Activated naive CD4-positive, alpha-beta T cell (primary cell): ENCODE measurements at places on chromosomes 5 and 9.

DNA sequence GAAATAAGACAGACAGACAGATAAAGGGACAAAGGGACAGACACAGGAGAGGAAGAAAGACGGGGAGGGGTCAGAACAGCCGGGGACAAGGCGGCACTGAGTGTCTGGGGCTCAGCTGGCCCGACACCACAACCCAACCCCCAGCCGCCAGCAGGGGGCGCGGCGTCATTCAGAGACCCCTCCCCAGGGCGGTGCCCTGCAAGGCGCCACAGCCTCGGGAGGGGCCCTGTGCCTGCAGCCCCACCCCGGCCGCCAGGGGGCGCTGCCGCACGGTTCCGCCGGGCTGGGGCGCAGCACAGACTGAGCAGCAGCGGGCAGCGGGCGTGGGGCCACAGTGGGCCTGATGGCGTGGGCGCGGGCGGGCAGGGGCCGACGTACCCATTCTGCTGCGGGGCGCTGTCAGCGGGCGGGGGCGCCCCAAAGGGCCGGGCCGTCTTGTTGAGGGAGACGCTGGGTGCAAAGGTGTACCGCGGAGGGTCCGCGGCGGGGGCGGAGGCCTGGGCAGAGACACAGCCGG lies 5.9 kb downstream of the PDLIM7 start:
- DNase-seq: no peak

DNA sequence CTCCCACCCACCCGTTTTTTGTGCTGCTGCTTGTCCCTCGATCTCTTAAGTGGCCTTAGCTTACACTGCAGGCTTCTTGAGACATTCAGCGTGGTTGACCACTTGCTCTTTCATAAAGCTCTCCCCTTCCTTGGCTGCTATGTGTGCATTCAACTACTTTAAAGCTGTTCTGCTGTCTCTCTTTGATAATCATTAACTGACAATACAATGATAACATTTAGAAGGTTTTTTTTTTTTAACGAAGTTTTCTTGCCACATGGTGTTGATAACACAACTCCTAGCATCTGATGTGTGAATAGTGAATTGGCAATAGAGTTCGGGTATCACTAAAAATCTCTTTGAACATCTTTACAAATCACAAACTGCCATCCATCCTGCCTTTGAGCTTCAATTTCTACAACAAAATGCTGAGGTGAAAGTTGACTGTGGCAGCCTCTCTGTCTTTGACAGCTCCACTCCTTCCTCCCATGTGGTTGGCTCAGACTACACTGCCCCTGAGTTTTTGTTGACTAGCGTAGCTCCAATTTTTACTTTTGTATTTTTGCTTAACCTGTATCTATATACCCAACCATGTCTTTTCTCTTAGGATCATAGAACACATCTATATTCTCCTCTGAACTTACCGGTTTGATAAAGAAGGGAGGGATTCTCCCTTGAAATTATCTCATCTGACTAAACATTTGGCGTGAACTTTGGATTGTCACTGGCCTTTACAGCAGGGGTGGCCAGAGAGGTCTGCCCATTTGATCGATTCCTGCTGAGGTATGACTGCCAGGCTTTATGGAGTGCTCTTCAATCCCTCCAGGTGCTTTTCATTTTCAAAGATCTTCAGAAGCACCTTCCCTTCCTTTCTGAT lies 409.4 kb upstream of the CD180 start:
- DNase-seq: no peak

DNA sequence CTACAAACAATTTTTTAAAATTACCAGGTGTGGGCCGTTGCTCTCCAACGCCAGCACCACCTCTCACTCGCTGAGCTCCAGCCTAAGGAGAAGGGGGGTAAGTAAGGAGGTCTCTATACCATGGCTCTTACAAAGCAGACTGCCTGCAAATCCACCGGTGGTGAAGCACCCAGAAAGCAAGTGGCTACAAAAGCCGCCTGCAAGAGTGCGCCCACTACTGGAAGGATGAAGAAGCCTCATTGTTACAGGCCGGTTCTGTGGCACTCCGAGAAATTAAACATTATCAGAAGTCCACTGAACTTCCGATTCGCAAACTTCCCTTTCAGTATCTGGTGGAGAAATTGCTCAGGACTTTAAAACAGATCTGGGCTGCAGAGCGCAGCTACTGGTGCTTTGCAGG lies 46.0 kb downstream of the CDO1 start:
- DNase-seq: no peak

DNA sequence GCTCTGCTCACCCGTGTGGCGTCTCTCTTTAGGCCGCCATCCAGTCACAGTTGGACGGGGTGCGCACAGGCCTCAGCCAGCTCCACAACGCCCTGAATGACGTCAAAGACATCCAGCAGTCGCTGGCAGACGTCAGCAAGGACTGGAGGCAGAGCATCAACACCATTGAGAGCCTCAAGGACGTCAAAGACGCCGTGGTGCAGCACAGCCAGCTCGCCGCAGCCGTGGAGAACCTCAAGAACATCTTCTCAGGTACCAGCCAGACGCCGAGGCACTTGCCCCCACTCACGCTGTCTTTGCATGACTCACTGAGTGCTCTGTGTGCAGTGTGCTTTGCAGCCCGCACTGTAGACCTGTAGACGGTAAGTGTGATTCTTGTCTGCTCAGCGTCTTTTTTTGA lies 4.5 kb downstream of the EXOC3 start:
- DNase-seq: no peak

- no peak for DNase-seq
These were observed 82.3 kb downstream of the MACIR start for GRCh38 chr5:103340717-103341388.

DNA sequence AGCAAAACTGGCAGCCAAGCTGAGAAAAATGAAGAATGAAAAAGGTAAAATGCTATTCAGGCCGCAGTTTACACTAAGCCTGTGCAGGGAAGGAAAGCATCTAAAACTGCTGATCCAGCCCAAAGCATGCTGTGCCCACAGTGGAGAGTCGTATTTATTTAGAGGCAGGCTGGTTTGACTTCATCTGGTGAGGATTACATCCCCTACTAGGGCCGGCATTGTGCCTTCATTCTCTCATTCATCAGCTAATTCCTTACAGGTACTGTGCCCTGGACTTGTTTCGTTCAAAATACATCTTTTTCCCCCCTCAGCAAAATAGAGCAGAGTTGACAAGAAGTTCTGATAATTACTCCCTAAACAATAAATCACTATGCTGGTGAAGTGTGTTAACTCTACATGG lies 137.5 kb upstream of the DAP start:
- no peak for DNase-seq

DNA sequence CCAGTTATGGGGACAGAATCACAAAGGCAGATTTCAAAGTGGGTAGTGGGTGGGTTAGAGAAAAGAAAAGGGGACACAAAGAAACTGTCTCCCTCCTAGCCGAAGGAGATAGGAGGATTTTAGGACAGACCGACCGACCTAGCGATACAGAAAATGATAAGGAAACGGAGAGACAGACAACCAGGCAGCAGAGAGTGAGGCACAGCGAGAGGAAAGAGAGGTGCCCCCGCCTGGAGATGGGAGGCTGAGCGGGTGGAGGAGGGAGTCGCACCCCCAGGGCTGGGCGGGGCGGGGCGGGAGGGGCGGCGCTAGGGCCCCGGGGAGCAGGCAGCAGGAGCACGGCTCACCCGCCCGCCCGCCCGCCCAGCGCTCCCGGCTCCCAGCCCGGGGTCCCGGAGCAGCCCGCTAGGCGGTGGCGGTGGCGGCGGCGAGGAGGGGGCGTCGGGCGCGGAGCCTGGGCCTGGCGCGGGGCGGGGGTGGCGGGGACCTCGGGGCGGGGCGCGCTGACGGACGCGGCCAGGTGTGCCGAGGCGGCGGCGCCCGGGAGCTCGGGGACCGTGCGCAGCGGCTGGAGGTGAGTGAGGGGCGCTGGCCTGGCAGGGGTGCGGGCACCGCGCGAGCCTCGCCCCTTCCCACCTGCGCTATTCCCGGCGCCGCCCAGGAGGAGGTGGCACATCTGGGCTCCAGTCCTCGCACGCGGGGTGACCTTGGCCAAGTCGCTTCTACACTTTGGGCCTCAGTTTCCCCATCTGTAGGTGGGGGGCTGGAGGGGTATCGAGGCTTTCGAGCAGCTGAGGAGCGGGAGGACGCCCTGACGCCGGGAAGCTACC lies 15.9 kb upstream of the SYNPO start:
- no peak for DNase-seq

GRCh38 chr9:86122311-86122710 lies 23.0 kb upstream of the GOLM1 start:
- DNase-seq: no peak

- no peak for DNase-seq
These were observed 2031.8 kb upstream of the CDH6 start for GRCh38 chr5:29161399-29162291.

GRCh38 chr5:176406436-176407052 lies 9.8 kb downstream of the CLTB start:
- DNase-seq: no peak

DNA sequence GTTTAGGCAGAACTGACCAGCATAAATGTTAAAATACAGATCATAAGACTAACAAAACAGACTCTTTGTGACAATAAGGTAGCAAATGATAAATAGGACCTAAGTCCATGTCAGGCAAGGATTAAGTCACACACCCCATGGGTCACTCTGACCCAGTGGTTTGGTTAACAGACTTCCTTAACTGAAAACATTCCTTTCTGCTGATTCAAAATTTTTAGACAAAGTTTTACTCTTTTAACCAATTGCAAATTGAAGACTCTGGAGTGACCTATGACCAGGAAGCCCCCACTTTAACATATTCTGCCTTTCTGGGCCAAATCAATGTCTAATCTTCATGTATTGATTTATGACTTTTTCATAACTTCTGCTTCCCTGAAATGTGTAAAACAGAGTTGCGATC lies 4.9 kb upstream of the NXNL2 start:
- DNase-seq: no peak

DNA sequence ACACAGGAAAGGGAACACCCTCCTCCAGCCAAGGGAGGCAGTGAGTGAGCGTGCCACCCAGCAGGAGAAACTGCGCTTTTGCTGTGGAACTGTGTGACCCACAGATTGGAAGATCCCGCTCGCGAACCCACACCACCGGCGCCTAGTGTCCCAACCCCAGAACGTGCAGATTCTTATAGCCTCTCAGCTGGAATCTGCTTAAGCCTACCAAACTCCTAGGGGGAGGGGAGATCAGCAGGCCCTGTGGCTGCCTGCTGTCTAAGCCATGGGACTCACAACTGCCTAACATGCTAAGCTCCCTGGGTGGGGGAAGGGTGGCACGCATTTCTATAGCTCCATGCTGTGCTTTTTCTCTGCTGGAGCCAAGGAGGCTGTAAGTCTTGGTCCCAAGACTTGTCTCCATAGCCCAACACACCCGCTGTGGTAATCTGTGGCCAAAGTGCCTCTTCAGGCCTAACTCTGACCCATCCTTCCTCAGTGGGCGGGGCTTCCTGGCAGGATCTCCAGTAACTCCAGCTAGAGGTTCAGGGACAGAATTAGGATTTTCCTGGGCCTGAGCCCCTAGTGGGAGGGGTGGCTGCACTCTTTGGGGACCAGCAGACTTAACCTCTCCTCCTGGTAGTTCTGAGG lies 485.0 kb downstream of the TAF11L14 start:
- DNase-seq: no peak

- no peak for DNase-seq
These were observed 5.2 kb downstream of the IL13 start for GRCh38 chr5:132662925-132663770.

- no peak for DNase-seq
These were observed 1.5 kb upstream of the RNF145 start for GRCh38 chr5:159210846-159211245.

DNA sequence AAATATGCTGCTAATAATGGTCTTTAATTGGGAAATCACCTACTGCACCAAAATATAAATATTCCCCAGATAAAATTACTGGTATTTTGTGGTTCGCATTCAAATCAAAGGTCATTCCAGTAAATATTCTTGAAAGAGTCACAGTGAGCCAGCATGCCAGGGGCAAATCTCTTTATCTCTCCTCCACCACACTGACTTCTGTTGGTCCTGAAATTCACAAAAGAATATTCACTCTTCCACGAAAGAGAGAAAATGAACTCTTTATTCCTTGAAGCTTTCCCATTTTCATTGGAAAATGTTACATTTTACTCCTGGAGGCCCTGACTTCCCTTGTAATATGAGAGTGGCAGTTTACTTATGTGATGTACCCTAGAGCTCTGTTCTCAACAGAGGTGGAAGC lies 39.7 kb downstream of the ZNF366 start:
- DNase-seq: no peak

- DNase-seq: no peak
These were observed 171.4 kb upstream of the SGCD start for GRCh38 chr5:156155598-156155997.

GRCh38 chr9:14401911-14402310 lies 88.0 kb upstream of the NFIB start:
- DNase-seq: no peak

- DNase-seq: peak; percentile 22
These were observed 1.2 kb upstream of the NPR3 start for GRCh38 chr5:32709750-32710549.

GRCh38 chr9:86968258-86968920 lies 21.1 kb upstream of the GAS1 start:
- DNase-seq: no peak

- DNase-seq: no peak
These were observed 24.9 kb downstream of the MELK start for GRCh38 chr9:36597412-36598178.

- no peak for DNase-seq
These were observed 188.5 kb downstream of the CACNA1B start for GRCh38 chr9:138066049-138066448.

GRCh38 chr5:132007399-132008162 lies 3.9 kb downstream of the ACSL6 start:
- peak; percentile 15 for DNase-seq

- no peak for DNase-seq
These were observed 81.2 kb downstream of the ZNF618 start for GRCh38 chr9:113957351-113957750.

DNA sequence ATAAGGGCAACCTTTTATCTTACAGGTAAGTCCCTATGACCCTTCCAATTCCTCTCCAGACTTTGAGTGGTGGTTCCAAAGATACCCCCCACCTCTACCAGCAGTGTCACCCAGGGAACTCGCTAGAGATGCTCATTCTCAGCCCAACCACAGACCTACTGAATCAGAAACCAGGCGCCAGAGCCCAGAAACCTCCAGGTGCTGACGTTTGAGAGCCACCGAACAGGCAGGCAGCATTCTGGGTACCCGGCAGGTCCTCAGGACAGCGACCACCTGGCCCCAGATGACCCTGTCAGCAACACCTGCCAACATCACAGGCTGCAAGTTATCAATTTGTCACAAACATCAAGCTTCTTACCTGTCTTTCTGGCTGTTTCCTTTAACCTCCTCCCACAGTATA lies 19.5 kb downstream of the RAPGEF1 start:
- no peak for DNase-seq

DNA sequence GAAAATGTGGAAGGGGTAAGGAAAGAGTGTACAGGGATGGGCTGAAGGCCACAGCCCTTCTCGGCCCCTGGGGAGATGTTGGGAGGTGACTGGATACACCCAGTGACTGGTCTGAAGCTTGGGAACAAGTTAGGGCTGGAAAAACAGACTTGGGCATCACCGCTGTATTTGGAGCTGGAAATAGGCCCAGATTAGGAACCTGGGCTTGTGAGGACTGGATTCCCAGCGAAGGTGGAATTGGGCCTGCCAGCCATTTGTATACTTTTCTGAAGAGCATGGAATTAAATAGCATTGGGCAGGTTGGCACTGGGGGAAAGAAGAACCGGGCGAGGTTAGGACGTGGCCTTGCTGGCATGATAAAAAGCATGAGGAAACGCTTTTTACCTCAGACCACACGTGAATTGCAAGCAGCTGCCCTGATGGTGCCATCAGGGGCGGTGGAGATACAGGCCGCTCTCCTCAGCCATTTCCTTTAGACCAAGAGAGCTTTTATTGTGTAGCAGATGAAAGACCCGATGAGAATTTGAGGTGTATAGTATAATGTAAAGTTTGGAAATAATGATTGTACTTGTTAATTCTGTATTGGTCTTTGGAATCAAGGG lies 37.8 kb downstream of the OTULIN start:
- no peak for DNase-seq
